ENCODE measurements at places on chromosomes 3 and 15. TPM values are rescaled to one million over a fixed set of nuclear protein-coding genes. Genes with fewer than 3 reads are reported as not detected.

DNA sequence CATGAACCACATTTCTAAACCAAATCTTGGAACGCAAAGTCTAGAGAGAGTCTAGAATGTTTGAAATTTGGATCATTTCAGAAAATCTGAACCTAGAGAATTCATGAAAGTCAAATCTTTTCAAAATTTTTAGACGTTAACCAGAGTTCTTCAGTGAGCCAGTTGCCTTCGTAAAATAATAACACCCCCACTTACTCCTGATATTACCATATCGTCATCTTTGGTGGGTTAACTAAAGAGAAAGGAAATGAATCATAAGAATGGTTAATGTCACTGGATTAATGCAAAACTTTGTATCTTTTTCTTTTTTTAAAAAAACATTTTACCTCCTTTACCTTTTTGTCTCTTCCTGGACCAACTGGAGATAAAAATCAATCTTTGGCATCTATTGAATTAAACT, 1.2 kb upstream of the ZBED2 start:
- no peak for DNase-seq

- DNase-seq: no peak
Observed at GRCh38 chr3:36893137-36893557, 51.7 kb downstream of the TRANK1 start.

Gene MCTP2
- total RNA-seq: 21.4 TPM

Gene FBXL2
- 4.4 TPM for total RNA-seq

DNA sequence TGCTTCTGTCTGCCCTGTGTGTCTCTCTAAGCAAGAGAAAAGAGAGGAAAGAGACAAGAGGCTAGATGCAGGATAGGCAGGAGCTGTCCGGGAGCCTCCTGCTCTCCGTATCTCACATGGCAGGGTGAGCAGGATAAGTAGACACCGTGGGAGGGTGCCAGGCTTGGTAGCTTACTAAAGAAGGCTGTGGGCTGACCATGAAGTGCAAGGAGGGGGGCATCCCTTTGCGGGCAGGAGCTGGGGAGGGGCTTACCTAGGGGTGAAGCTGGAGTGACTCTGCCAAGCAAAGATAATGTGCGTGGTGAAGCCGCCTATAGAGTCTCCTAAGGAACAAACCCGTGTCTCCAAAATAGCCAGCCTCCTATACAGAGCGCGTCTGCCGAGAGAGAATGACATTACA, 33.7 kb upstream of the TMC3 start:
- no peak for DNase-seq

Gene LRRC57
- total RNA-seq: 22.8 TPM

Gene DLEC1
- total RNA-seq: 0.19 TPM

DNA sequence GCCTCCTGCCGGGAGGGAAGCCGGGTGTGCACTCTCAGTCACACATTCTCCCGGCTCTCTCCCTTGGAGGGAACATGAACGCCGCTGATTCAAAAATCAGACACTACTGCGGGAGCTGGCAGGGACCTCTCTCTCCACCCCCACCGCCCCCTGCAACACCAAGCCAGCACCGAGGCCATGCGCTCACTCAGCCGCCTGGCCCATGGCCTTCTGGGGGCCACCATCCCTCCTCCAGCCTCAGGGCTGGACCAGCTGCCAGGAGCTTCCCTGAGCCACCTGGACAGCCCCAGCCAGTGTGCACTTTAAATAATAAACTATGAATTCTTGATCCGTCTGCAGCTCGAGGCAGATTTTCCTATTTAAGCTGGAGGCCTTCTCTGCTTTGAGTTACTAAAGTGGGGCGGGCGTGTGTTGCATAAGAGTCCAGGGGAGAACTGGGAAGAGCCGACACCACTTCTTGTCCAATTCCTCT, 30.6 kb downstream of the ADAMTS17 start:
- DNase-seq: no peak

GRCh38 chr3:48352546-48352945, 19.1 kb upstream of the SPINK8 start:
- DNase-seq: no peak

- DNase-seq: no peak
Observed at GRCh38 chr3:138062626-138063025, 52.7 kb downstream of the CLDN18 start.

GRCh38 chr15:58064980-58065444, 499 bp downstream of the ALDH1A2 start:
- DNase-seq: no peak

DNA sequence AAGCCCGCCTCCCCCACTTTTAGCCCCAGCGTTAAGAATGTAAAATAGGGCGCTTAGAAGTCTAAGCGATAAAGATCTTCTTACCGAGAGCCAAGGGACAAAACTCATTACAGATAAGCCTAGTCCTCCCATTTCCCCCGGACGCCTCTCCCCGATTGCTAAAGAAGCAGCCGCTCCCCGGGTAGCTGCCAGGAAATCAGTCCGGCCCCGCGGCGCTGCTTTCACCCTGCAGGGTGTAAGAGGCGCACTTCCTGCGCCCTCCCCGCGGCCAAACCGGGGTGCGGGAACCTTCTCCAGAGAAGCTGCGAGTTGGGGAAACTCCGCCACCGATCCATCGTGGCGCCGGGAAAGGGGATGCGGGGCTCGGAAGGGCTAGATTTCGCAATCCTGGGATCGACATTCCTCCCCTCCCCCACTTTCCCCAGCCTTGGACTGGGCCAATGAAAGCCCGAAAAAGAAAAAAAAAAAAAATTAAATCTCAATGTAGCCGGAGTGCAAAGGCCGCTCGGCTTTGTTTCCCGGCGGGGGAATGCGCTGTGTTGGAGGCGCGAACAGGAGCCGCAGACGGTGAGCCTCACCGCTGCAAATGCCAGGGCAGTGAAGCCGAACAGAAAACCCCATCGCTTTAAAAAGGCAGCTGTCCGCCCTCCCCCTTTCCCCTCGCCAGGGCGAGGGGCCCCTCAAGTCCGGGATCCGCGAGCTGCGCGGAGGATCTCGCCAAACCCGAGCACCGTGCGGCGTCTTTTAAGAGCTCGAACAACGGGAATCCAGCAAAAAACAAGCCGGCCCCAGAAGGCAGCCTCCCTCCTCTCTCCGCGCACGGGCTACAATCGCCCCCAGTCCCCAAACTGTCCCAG, 626 bp upstream of the PTPRG start:
- peak; percentile 96 for DNase-seq

Gene FEZF2
- not detected for total RNA-seq

DNA sequence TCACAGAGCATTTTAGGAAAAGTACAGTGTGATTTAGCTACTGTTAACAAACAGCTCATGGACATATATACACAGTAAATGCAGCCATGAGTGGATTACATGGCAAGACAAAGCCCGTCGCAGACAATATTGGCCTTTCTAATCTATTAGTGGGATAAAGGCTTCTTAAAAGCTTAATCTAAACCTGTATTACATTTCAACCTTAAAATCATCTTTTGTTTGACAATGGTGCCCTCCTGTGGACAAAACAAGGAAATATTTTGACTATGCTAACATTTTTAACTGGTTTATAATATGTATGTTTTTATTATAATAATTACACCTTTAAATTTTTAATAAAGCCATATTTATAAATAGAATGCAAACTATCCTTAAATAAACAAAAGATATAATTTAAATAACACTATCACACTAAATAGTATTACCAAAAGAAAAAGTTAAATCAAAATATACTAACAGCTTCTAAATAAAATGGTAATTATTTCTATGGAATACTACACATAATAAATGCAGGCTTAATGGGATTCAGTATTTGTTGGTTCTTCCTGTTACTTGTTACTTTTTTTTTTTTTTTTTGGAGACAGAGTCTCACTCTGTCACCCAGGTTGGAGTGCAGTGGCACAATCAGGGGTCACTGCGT, 38.6 kb downstream of the TAFA4 start:
- DNase-seq: no peak

DNA sequence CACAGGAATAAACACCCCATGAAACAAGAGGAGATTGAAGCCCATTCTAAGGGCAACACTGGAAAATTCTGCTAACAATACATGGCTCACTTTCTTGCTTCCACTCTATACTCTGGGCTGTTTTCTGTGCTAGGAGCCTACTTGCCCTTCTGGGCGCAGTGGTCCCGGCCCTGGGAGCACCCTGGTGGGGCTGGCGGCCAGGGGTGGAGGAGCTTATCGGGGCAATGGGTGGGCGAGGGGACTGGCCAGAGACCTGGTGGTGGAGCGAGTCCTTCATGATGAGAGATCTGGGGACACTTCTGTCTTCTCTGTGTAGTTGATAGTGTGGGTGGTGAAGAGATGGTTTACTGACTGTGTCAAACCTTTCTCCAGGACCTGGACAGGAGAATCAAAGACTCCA, 1128.5 kb downstream of the TBL1XR1 start:
- DNase-seq: no peak

Measured in lower leg skin (tissue), 4 donors.